ENCODE measurements at places on chromosomes 4 and X.
A peak's percentile ranks its signal among the peaks of the same experiment; 100 is the strongest.

DNA sequence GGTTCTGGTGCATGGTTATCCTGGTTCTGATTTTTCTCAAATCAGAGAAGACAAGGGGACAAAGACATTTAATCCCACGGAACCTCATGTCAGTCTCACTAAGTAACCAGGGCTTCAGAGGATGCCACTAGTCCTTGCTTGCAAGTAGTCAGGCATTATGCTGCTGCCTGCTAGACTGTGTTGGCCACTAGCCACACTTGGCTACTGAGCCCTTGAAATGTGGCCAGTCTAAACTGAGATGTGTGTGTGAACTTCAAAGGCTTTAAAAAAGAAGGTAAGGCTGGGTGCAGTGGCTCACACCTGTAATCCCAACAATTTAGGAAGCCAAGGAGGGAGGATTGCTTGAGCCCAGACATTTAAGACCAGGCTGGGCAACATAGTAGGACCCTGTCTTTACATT lies 48.6 kb upstream of the IGFBP7 start:
- no peak for DNase-seq

DNA sequence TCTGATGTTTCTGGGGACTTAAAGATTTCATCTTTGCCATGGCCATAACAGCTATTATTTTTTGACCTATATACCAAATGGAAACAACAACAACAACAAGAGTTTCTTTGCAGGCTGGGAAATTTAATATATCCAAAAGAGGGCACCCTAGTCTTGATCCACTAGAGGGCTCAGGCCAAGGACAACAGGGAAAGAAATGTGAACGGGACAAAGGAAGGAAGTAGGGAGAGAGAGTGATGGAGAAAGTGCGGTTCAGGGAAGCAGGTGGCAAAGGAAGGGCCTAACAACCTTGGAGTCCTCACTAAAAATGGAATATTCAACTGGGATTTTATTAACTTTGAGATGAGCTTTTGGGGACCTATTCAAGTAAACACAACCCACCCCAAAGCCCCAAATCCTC lies 67.8 kb upstream of the SCML1 start:
- DNase-seq: no peak

DNA sequence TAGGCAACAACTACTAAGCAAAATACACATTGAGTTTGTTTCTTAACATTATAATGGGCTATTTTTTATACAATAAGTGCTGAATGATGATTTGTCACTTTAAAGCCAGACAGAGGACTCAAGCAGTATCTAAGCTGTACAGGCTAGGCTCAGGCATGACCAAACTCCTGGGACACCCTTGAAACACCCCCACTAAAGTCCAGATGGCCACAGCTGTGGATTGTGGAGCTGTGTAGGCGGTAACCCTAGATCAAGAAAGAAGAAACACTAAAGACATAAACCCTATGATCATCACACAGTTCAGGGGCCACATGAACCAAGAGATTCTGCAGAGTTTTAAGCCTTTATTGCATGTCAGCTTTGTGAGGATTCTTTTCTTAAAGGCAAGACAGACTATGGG lies 25.1 kb downstream of the TAB3 start:
- DNase-seq: no peak

GRCh38 chrX:149611623-149612175 lies 16.6 kb upstream of the HSFX2 start:
- no peak for DNase-seq

DNA sequence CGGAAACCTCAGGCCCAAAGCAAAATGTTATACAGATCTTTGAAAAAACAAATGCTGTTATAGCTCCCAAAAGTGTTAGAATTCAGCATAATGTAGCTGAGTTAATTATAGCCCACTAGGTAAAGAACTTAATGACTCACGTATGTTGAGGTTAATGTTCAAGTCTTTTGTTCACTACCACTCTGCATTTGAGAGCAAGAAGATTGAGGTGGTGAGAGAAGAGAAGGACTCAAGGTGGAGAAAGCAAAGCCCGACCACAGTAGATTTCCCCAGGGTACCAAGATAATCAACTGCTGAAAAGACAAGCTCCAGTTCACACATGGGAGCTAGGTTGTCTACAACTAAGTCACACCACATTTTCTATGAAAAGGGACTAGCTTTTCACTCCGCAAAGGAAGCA lies 480.2 kb downstream of the DTHD1 start:
- DNase-seq: no peak

GRCh38 chr4:1048773-1049590 lies 37.6 kb downstream of the FGFRL1 start:
- DNase-seq: no peak

DNA sequence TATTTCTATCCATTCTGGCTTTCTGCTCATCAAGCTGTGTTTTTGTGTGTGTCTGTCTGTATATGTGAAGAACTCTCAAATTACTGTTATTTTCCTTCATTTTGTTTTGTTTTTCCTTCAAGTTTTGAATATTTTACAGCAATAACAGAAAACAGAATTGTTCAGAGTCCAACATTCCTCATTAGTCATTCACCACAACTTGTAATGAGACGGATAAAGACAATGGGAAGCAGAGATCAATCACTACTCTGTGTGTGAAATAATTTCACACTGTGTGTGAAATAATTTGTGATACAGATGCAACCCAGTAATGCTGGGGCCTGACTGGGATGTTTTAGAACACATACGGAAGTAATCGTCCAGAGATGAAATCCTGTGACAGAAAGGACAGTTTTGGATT lies 55.2 kb downstream of the HPGD start:
- DNase-seq: no peak

DNA sequence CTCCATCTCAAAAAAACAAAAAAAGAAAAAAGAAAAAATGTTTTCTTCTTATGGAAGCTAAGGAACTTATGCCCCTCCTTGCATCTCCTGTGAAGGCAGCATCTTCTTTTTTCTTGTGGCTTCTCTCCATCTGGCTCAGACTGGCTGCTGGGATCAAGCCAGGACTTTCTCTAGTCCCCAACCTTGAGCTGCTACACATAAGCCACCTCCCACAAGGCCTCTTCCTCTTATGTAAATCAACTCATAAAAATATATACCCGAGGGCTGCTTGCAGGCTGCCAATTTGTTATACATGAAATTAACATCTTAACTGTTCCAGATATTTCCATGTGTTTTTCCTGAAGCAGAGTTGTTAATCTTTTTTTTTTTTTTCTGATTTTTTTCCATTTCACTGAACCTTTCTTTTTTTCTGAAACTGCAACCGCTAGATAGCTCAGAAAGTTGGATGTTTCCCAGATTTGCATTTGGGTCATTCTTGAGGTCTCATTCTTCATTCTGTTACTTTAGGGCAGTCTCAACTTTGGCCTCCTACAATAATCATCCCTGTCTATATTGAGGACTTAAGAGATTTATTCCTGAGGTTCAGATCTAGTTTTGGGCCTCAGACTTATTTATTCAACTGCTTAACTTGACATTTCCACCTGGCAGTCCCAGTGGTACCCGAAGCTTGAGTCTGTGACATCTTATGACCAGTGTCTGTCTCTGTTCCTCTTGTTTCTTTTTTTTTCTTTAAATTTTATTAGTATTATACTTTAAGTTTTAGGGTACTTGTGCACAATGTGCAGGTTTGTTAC lies 10.3 kb downstream of the SNX25 start:
- DNase-seq: no peak

GRCh38 chr4:31955346-31955745 lies 1235.2 kb downstream of the PCDH7 start:
- no peak for DNase-seq

DNA sequence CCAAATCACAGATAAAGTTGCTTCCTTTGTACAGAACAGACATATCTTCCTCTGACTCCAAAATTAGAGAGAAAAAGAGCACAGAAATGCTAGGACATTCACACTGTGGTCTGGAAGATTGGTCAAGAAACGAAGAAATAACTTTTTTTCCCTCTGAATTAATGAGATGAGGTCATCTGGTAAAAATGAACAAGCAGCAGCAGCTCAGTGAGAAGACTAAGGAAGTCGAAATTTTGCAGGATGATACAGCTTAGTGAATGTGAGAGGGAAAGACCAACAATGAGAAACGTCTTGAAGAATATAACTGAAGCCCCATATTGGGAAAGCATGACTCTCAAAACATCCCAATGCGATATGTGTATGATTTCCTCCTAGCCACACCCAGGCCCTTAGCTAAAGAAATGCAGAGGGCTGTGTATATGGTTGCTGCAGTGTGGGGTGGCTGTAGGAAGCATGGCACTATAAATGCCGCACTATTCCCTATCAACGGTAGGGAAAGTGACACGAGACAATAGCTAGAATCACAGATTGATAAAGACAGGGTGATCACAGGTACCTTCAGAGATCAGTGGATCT lies 208.6 kb downstream of the VEGFC start:
- DNase-seq: no peak

- no peak for DNase-seq
These were observed 283.4 kb downstream of the BCOR start for GRCh38 chrX:39814391-39814790.

GRCh38 chrX:34578237-34578636 lies 78.8 kb downstream of the TMEM47 start:
- no peak for DNase-seq

DNA sequence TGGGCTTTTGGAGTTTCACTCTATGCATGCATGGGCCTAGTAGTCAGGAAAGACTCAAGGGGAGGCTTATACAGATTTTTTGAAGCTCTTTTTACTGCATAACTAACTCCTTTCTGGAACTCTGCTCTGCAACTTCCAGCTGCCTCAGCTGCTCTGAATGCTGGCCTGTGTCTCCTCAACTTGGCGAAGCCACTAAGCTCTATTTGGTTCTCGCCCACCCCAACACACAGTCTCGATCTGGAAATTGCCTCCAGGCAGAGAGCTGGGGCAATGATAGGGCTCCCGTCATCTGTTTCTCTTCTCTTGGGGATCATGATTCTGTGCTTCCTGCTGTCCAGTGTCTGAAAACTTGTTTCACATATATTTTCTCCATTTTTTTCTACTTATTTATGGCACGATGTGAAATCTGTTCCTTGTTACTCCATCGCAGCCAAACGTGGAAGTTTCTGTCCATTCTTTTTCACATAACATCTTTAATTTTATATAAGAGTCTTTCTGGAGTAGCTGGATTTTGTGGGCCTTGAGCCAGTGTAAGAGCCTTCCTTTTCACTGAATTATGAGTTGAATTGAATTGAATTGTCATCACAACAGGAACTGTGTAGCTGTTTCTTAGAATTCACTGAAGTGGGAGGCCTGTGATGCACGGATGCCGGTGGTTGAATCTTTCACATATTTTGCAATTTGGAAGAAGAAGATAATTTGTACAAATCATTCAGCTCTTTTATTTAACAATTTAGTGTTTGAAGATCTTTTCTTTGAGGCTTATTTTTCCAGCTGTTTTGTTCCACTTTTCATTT lies 9.0 kb downstream of the ZNF275 start:
- DNase-seq: no peak

DNA sequence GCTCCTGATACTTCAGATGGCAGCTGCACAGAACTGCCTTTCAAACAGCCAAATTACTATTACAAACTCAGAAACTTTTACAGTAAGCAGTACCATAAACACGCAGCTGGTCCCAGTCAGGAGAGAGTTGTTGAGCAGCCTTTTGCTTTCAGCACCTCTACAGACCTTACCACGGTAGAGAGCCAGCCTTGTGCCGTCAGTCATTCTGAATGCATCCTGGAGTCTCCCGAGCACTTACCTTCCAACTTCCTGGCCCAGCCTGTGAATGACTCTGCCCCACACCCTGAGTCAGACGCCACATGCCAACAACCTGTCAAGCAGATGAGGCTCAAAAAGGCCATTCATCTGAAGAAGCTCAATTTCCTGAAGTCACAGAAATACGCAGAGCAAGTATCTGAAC lies 12.4 kb downstream of the ZBTB49 start:
- DNase-seq: no peak

GRCh38 chr4:4408576-4409335 lies 21.9 kb downstream of the NSG1 start:
- no peak for DNase-seq

DNA sequence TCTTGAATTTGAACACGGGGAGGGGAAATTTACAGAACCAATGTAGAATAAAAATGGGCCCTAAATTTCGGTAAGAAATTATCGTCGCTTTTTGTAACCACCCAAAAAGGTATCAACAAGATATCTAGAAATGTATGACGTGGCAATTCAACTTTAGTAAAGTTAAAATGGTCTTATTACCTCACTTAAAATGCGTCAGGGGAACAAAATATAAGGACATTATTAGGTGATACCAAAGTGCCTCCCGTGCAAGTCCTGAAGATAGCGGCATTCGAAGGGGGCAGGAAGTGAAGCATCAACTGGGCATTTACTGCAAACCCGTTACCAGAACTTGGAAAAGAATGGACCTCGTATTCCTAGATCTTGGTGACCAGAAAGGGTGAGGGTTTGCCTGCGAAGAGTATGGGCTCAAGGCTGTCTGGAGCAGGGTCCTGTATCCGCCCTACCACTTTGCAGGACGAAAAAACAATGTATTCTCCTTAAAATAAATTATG lies 980 bp downstream of the AP1S2 start:
- DNase-seq: no peak

DNA sequence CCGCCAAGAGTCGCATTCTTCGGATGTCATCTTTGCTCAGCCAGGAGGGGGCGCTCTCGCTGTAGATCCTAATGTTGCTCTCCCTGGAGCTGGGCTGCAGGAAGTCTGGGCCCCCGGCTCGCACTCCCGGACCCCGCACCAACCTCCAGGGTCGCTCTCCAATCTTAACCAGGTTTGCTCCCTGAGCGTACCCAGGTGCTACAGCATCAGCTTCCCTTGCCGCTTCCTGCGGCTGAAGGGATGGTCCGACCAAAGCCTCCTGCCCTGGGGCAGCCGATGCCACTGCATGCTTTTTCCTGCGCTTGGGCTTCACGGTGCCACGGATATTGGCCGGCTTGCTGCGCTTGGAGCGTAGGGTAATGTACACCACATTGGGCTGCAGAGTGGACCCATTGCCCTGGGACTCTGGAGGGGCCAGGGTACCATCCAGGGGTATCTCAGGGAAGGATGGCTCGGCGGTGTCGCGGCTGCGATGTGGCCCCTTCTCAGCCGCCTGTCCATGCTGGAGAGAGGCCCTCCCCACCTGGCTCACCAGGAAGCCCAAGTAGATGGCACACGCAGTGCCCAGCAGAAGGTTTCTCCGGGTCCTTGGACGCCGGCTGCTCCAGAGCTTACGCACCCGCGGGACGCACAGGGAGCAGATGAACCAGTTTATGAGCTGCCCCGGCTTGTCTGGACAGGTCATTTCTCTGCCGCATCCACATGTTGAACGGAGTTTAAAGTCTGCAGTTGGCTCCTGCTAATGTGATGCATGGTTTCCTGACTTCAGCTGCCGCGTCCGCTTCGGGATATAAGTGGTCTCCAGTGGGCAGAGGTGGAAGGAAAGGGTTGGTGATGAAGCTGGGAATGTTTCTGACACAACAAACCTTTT lies 1.9 kb downstream of the GASK1B start:
- no peak for DNase-seq

DNA sequence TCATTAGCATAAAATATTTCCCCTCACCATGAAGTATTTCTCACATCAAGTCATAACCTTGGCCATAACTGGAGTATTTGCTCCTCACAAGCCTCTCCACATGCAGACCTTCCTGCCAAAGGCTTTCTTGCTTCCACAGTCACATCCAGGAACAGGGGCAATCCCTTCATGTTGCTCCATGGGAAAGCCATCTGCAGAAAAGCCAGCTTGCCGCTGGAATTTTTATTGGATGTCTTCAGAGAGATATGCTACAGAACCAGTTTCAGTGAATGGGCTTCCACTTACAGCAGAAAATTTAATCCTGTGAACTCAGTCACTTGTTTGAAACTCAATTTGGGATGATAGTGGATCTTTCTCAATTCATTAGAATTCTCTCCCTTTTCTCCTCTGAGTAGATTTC lies 3.2 kb upstream of the CDKN2AIP start:
- DNase-seq: no peak

GRCh38 chrX:103157496-103158316 lies 57.2 kb upstream of the BEX4 start:
- peak; percentile 42 for DNase-seq

- DNase-seq: no peak
These were observed 68.4 kb downstream of the LDB2 start for GRCh38 chr4:16830081-16830480.
